ENCODE measurements at places on chromosomes 1 and 21.

GRCh38 chr1:32988665-32989064 is 24.1 kb upstream of the RNF19B start:
- DNase-seq = no peak

DNA sequence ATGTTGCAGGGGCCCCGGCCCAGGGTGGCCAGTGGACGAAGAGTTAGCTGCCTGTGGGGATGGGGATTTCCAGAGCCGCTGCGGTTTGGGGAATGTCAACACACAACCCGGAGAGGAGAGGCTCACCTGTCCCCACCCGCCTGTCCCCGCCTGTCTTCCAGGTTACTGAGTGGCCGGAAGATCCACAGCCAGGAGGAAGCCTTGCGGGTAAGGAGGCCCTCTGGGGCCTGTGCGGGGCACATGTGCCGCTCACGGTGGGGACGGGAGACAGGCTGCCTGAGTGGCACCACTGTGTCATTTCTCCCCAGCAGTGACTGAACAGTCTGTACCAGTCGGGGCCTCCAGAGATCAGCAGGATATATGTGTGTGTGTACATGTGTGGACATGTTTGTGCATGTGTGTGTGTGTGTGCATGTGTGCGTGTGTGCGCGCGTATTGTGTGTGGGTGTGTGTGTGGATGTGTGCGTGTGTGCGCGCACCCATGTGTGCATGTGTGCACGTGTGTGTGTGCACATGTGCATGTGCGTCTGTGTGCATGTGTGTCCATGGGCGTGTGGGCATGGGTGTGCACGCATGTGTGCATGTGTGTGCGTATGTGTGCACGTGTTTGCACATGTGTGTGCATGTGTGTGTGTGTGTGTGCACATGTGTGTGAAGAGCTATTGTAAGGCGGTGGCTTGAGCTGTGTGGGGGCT is 25.6 kb downstream of the CSTB start:
- no peak for DNase-seq

DNA sequence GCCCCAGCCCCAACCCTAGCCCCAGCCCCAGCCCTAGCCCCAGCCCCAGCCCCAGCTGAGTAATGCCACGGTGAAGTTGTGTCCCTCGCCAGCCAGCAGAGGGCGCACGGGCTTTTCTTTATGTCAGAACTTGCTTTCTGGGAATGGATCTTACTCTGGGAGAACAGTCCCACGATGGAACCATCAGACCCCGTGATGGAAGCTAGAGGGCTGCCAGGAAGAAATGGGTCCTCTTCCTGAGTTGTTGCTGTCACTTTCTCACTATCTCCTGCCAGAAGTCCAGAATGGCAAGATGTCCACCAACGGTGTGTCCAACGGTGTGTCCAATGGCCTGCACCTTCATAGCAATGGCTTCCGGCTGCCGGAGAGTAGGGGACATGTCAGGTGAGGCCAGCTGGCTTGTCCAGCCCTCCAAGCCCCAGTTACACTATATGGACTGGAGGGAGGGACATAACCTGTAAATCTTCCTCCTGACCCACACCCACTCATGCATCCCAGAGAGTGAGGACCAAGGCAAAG is 25.1 kb upstream of the TMEM222 start:
- DNase-seq = peak; percentile 74

DNA sequence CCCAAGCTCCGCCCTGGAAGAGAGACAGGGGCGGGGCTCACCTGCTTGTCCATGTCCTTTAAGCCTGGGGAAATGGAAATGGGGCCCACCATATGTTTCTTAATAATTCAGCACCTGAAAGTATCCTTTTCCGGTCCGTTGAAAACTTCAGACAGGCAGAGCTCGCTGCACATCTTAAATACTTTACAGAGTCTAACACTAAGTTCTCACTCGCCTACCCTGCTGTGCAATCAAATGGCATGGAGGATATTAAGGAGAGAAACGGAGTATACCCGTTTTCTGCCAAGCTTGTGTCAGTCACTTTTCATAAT is 467 bp upstream of the CC2D1B start:
- no peak for DNase-seq

- no peak for DNase-seq
Measured at GRCh38 chr1:210616356-210616755, 287.7 kb downstream of the HHAT start.

- DNase-seq = no peak
Measured at GRCh38 chr1:82818586-82818985, 1017.9 kb downstream of the ADGRL2 start.

DNA sequence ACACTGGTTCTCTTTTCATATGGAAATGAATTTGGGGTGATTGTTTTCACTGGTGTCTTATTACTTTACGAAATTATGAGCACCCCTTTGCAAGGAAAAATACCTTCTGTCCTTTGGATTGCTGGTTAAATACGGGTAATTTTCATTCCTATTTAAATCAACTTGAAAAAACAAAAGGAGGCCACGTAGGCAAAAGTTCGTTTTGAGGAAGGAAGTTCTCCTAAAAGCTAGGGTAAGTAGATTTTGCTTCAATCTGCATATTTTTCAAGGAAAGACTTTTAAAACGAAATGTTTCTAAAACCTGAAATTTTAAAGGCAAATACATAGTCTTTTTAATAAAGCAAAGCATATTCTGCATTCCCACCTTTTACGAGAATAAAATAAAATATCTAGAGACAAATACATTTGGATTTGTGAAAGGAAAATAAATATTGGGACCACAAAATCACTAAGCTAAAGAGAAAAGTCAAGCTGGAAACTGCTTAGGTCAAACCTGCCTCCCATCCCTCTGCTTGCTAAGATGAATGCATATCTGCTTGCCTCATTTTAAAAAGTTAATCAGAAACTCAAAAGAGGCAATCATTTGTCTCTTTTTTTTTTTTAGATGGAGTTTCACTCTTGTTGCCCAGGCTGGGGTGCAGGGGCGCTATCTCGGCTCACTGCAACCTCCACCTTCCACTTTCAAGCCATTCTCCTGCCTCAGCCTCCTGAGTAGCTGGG is 70.9 kb upstream of the ETS2 start:
- DNase-seq = no peak

- no peak for DNase-seq
Measured at GRCh38 chr21:39927304-39927886, 60.2 kb downstream of the PCP4 start.

- DNase-seq = no peak
Measured at GRCh38 chr1:229753764-229754551, 127.9 kb downstream of the URB2 start.

DNA sequence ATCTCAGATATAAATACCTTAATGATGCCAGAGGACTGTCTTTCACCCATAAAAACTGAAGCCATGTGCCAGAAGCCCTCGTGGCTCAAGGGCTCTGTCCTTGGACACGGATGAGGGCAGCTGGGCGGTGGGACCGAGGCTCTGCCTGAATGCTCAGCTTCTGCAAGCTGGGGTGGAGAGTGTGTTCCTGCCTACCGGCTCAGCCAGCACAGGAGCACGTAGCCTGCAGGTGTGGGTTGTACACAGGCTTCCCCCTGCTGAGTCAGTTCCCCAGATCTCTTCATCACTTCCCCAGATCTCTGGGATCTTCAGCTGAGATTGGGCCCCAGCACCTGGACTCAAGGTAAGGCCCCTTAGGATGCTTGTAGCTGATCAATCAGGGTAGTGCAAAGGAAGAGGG is 15.4 kb downstream of the KCNJ15 start:
- no peak for DNase-seq

DNA sequence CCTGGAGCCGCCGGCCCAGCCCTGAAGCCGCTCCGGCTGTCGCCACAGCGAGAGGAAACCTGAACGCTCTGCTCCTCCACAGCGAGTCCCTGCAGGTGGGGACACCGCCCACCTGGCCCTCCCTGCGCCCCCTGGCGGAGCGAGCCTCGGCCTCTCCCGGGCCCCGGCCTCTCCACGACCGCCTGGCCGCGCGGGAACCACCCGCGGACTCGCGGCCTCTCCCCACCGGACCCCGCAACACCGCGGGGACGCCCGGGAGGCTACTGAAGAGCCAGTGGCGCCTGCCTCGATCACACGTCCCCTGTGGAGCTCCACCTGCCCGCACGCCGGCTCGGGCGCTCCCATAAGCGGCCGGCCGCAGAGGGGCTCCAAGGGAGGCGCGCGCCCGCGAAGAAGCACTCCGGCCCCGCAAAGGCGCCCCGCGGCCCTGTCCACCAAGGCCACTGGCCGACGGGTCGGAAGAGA is 109.6 kb downstream of the KCNN3 start:
- peak; percentile 91 for DNase-seq

DNA sequence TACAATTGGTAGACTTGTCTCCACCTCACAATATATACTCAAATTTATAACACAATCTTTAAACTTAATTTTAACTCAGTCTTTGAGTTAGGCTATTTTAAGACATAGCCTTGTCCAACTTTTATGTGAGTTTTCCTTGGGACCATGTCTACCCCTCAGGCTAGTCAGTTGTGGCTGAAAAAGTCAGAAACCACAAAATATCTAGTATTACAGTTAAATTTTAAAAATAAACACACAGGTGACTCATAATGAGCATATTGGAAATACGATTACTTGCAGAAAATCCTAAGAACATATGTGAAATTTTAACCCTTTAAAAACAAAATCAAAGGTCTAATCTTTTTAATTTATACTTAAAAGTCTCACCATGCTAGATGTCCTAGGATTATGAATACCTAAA is 4.8 kb upstream of the ASB17 start:
- DNase-seq = no peak

DNA sequence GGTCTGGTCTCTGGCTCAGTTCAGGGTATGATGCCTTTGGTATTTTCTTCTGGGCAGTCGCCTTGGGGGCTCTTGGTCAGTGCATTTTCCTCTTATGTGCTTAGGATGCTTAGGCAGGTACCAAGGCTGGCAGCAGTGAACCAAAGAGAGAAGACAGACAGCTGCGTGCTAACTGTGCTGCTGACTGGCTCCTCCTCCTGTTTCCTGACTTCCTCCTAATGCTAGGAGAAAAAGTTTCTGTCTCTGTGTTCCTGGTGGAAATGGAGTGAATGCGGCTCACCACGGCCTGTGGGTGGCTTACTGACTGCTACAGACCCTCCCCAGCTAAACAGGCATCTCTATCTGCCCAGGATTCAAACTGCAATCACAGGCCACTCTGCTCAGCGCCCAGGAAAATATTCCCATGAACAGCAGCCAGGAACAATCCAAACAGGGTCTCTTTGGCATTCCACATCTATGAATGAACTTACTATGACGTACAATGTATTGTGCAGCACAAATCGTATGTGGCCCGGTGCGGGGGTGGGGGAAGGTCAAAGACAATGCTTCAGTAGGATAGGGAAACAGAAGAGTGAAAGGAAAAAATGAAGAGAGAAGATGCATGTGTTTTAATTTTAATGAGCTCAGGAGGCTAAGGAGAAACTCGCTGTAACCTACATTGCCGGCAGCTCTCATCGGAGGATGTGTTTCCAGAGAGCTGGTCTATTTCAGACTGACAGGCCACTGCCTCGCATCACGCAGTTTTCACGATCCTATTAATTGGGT is 2.8 kb downstream of the ABCG1 start:
- no peak for DNase-seq

GRCh38 chr21:36111238-36111637 is 23.6 kb upstream of the CBR3 start:
- no peak for DNase-seq

GRCh38 chr1:41915786-41916571 is 2.7 kb downstream of the HIVEP3 start:
- DNase-seq = no peak

- DNase-seq = no peak
Measured at GRCh38 chr1:208154679-208155642, 89.2 kb downstream of the PLXNA2 start.

- DNase-seq = peak; percentile 51
Measured at GRCh38 chr1:205748403-205749233, 1.4 kb downstream of the NUCKS1 start.

DNA sequence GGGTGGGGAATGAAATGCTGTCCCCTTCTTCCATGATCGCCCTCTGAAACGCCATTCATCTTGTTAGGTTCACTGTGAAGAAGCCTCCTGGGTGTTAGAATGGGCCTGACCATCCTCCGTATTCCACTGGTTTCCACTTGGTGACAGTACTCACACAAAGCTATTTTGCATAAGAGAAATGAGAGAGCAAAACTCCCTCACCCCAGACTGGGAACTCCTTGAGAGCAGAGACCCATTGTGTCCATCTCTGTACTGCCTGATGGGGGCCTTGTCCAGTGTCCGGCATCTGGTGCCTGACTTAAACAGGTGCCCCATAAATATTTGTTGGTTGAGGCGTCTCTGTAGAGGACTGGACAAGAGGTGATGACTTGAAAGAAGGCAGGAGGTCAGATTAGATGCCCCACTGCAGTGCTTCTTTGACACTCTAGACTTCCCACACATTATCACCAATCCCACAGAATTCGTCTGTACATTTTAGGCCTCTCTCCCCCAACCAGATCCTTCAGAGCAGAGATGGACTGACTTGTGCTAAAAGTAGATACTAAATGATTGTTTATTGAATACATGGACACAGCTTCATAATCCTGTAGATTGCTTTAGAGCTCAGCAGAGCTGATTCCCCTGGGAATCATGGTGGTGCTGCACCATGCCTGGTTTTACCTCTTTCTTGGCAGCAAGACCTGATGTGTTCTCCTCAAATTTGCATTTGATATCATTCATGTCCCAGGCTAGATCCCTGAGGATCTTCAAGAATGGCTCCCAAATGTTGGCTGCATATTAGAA is 22.4 kb upstream of the KCNA2 start:
- no peak for DNase-seq

DNA sequence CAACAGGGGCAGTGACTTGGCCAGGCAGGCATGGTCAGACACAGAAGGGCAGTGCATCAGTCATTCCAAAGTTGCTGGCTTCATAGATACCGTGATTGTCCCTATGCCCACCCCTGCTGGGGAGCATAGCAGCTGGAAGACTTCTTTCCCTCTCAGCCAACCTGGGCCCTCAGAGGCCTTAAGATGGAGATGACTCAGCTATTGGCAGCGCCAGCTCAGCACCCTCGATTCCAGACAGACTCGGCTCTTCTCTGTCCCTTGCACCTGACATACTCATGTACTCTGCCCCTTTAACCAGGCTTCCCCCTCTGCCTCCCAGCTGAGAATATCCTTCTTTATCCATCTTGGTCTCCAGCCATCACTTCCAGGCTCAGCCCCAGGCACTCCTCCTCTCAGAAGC is 16.8 kb downstream of the SLAMF8 start:
- DNase-seq = no peak

DNA sequence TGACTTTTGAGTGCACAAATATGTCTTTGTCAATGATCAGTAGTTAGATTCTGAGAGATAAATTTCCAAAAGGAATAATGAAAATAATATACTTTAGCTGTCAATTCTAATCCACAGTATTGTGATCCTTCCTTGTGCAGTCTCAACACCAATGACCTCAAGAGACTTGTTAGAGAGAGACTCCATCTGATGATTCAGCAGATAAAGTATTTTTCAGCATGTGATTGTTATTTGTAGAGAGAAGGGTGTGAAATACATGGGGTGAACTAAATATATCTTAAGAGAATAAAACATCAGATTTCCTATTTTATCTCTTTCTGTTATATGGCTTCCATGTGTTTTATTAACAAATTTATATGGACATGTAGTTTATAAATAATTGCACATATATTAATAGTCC is 5.9 kb upstream of the ZNF124 start:
- no peak for DNase-seq

GRCh38 chr1:235919127-235919832 is 52.6 kb upstream of the LYST start:
- no peak for DNase-seq

Data from HuH-7 (cell line).